ENCODE measurements at places on chromosomes 12 and 14.

DNA sequence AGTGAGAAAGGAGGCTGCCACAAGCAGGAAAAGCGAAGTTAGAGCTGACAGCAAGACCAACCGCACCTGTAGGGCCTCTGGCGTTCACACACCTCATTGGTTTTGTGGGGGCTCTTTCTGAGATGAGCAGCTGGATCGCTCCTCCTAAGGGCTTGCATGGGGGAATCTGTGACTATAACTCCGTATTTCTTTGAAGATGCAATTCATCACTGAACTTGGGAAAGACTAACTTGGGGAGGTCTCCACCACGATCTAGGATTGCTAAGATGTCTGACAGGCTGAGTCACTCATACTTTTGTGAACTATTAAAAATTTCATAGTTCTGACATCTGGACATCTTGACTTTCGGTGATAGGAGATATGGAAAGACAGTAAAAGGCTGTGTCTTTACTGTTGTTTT lies 173.6 kb downstream of the ETV6 start:
- DNase-seq, result no peak

DNA sequence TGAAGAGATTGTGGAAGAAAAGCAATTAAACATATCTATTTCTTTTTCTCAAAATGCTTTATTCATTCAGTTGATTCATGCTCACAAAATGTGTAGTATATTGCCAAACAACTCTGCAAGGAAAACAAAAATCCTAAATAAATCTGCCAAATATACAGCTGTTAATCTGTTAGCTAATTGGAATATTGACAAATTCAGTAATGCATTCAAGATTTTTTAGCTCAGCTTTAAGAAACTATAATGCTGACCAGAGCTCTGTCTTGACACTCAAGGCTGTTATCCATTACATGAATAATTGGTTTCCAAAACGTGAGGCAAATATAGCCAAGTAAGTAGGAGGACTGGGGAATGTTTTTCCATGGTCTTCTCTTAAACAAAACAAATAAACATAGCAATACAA lies 146.8 kb downstream of the TMTC2 start:
- DNase-seq, result no peak

- DNase-seq, result no peak
Measured at GRCh38 chr12:73465106-73465505, 1072.5 kb upstream of the ATXN7L3B start.

GRCh38 chr12:95815632-95816212 lies 25.2 kb upstream of the NTN4 start:
- DNase-seq, result no peak

GRCh38 chr12:18849761-18850160 lies 111.8 kb downstream of the CAPZA3 start:
- DNase-seq, result no peak

DNA sequence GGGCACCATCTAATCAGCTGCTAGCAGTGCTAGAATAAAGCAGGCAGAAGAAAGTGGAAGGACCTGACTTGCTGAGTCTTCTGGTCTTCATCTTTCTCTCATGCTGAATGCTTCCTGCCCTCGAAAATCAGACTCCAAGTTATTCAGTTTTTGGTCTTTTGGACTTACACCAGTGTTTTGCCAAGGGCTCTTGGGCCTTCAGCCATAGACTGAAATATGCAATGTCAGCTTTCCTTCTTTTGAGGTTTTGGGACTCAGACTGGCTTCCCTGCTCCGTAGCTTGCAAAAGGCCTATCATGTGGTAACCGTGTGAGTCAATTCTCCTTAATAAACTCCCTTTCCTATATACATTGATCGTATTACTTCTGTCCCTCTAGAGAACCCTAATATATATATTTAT lies 159.3 kb downstream of the SLCO1B3 start:
- DNase-seq, result no peak

GRCh38 chr14:54387328-54387727 lies 9.5 kb upstream of the CDKN3 start:
- no peak for DNase-seq

DNA sequence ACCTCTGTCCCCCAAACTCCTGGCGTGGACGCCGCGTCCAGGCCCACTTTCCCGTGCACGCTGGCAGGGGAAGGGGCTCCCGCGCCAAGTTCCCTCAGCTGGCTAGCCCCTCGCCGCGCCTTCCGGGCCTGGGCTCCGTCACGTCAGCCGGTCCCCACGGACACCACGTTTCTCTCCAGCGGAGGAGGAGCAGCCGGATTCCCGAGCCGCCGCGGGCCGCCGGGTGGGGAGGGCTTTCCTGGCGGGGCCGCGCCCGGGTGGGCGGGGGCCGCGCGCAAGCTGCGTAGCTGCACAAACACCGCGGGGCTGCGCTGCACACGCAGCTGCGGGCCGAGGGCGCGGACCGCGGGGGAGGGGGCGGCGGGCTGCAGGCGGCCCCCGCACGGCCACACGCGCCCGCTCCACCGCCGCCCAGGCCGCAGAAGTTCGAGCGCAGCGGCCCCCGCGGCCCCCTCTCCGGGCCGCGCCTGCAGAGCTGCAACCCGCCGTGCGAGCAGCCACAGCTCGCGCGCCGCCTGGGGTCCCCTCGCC lies 45.1 kb upstream of the PNMA1 start:
- DNase-seq, result peak; percentile 69

- DNase-seq, result peak; percentile 91
Measured at GRCh38 chr14:67694791-67695393, 672 bp downstream of the RDH11 start.

DNA sequence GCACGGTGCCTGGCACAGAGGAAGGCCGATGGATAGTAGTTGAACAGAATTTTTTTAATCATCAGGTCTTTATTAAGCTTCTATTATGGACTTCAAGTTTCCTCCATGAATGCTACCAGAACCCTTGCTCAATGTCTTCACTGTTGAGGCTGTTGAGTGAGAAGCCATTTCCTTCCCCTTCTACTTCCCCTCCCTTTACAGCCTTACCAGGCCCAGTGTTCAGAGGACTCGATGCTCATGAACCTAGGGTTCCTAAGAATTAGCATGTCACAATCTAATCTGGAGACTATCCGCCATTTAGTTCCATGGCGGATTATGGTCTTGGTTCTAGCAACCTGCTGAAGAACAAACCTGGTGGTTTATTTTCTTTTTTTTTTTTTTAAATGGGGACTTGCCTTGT lies 17.7 kb downstream of the ETV6 start:
- DNase-seq, result no peak

DNA sequence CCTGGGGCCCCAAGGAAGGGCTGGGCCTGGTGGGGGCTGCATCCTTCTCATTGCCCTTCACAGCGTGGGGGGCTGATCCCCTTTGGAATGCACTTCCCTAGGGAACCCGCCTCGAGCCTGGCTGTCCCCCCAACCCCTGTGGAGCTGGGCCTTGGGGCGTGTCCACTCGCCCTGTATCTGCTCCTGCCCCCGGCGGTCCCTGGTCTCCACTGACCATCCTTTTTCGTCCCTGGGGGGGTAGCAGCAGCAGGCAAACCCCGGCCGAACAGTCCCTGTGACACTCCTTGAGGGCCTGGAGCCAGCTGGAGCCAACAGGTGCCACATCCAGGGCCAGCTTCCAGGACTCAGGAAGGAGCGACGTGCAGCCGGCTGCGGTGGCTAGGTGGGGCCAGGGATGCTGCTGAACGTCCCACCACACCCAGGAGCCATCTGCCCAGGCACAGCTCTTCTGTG lies 9.4 kb upstream of the GPR132 start:
- DNase-seq, result no peak

GRCh38 chr12:54660320-54660962 lies 12.3 kb upstream of the DCD start:
- no peak for DNase-seq

DNA sequence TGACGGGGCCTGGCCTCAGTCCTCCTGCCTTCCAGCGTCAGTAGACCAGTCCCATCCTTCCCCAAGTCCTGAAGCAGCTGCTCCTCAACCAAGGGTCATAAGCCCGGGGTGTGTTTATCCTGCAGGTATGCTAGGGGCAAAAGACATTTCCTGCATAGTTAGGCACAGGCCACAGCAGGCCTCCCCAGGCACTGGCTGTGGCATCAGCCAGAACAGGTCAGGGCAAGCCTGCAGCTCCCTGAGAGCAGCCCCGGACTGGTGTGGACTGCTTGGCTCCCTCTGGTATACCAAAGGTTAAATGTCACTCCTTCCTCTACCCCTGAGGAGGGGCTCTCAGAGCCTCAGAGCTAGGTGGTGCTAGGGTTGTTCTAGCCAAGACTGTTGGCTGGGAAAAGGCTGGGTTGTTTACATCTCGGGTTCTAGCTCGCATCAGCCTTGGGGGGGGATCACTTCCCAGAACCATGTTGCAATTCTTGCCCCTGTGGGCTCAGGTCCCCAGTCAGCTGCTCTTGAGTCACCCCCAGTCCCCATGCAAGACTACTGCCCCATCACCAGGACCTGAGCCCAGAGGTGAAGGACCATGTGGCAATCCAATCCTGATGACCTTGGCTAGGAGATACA lies 2.9 kb downstream of the MMP14 start:
- DNase-seq, result no peak

DNA sequence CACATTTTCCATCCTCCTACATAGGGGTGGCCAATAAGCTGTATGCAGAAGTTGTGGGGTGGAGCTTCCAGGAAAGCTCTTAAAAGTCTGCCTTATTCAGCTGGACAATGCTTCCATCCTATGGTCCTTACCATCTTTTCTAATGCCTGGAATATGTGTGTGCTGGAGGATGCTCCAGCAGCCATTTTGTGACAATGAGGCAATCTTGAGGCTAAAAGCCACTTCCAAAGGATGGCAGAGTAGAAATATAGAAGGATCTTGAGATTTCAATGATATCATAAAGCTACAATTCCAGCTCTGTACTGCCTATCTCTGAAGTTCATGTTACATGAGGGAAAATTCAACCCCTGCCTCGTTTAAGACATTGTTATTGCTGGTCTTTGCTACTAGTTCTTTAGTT lies 95.7 kb downstream of the APAF1 start:
- DNase-seq, result no peak

DNA sequence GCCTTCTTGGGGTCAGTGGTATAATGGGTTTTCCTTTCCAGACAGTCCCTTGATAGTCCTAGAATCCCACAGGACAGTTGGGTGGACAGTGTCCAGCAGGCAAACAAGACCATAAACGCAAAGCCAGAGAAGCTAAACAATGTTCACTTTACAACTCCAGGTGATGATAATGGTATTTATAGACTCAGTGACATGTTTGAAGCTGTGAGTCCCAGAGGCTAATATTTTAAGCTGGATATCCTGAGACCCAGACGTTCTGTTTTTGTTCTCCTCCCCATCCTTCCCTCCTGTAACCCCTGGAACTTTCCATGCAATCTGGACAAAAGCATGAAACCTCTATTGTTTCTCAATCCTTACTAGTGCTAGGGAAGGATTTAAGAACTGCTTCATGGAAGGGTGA lies 121.0 kb downstream of the ZFP36L1 start:
- no peak for DNase-seq

DNA sequence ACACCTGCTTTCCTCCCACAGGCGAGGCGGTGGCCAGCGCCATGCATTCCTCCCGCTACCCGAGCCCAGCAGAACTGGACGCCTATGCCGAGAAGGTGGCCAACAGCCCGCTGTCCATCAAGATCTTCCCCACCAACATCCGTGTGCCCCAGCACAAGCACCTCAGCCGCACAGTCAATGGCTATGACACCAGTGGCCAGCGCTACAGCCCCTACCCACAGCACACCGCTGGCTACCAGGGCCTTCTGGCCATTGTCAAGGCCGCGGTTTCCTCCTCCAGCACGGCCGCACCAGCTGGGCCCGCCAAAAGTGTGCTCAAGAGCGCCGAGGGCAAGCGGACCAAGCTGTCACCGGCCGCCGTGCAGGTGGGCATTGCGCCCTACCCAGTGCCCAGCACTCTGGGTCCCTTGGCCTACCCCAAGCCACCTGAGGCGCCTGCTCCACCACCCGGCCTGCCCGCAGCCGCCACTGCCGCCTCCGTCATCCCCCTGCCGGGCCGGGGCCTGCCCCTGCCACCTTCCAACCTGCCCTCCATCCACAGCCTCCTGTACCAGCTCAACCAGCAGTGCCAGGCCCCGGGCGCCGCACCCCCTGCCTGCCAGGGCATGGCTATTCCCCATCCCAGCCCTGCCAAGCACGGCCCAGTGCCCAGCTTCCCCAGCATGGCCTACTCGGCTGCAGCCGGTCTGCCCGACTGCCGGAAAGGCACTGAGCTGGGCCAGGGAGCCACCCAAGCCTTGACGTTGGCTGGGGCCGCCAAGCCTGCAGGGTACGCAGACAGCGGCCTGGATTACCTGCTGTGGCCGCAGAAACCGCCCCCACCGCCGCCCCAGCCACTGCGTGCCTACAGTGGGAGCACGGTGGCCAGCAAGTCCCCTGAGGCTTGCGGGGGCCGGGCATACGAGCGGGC lies 54.6 kb downstream of the FAM222A start:
- no peak for DNase-seq

- no peak for DNase-seq
Measured at GRCh38 chr14:25050269-25051150, 563 bp upstream of the STXBP6 start.

DNA sequence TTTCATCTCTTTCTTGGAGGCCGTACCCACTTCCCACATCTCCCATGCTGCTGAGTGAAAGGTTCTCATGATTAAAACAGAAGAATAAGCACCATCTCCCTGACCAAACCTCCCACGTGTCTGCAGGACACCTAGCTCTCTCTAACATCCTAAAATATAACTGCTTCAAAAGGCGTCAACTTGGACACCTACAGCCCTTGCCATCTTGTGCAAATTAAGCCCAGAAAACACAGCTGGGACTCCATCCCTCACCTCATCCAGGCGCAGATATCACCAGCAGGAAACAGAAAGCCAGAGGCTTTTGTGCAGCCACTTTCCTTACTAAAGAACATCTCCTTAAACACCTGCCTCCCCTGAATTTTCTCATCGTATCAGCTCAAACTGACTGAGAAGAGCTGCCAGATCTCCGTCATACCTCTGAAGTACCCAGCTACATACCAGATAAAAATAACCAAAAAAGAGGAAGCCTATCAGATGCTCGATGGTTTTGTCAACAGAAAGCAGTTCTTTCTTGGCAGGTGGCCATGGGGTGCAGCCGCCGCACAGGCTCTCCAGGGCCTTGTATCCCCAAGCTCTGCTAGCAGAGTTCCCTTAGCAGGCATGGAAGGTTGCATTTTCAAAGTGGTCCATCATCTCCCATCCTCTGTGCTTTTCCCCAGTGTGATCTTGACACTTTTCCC lies 28.8 kb downstream of the MAP3K9 start:
- DNase-seq, result no peak

DNA sequence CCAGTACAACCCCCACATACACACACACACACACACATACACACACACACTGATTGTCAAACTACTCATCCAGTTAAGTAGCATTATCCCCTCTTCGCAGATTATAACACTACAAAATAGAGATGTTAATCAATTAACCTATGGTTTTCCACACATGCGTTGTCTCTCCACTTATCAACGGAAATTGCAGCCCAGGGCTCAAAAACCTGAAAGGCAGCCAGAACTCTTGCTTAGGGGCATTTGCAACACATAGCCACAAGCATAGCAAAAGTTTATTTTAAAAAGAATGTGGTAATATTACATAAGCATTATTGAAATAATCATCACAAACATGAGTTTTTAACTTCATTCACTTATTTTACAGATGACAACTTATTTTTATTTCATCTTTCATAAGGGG lies 265.8 kb downstream of the SLC16A7 start:
- no peak for DNase-seq

DNA sequence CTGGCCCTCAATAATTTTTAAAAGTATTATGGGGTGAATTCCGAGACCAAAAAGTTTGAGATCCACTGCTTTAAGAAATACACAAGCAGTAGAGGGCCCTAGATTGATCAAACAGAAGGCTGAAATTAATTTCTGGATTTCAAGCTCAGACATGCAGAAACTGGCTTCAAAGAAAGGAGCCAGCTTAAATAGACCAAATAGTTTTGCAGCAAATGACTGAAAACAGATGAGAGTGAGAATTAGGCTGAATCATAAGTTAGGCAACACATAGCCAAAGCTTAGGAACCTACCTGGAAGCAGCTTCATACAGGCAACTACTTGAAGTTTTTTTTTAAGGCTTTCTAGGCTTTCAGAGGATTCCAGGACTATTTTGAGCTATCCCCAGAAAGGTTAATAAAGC lies 12.4 kb downstream of the ATF7 start:
- no peak for DNase-seq

Data from activated CD8-positive, alpha-beta memory T cell treated with anti-CD3 and anti-CD28 coated beads, Interleukin-2, amount 10 ng/mL, durations not matched to agents 7 days and 5 days (primary cell).